ENCODE measurements at places on chromosomes 2 and 18. TPM values are rescaled to one million over a fixed set of nuclear protein-coding genes. Genes with fewer than 3 reads are reported as not detected.

UGT1A5 gene
- polyA plus RNA-seq = not detected

GRCh38 chr2:96148410-96149217 is 3.4 kb upstream of the DUSP2 start:
- no peak for DNase-seq

DNA sequence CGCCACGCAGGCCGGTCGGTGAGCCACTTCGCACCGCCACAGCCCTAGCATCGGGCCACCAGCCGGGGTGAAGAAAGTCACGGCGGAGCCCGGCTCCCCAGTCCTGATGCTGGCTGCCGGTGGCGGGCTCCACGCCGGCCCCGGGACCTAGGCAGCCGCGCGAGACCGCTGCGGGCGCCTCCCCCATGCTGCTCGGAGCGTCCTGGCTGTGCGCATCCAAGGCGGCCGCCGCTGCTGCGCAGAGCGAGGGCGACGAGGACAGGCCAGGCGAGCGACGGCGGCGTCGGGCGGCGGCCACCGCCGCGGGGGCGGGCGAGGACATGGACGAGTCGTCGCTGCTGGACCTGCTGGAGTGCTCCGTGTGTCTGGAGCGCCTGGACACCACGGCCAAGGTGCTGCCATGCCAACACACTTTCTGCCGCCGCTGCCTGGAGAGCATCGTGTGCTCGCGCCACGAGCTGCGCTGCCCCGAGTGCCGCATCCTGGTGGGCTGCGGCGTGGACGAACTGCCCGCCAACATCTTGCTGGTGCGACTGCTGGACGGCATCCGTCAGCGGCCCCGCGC is 433 bp downstream of the SH3RF3 start:
- DNase-seq = no peak

- no peak for DNase-seq
Observed at GRCh38 chr2:236167297-236168109, 683 bp downstream of the GBX2 start.

TCF23 gene
- 0.79 TPM for polyA plus RNA-seq

FBXO41 gene
- 1.8 TPM for polyA plus RNA-seq

NMUR1 gene
- 0.54 TPM for polyA plus RNA-seq

DNA sequence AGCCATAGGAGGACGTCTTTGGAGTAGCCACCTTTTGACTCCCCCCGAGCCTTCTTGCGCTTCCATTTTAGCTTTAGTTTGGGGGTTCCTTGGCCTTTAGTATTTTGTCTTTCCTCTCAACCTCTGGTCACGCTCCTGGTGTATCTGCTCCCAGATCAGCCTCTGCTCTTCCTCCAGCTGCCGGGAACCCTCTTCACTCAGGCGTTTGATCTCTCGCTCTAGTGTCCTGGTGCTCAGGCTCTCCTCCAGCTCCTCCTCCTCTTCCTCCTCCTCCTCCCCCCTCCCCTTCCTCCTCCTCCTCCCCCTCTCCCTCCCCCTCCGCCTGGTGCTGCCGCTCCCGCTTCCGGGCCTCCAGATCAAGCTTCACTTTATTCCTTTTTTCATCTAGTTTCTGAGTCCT is 1082.3 kb upstream of the TMEFF2 start:
- DNase-seq = no peak

DNA sequence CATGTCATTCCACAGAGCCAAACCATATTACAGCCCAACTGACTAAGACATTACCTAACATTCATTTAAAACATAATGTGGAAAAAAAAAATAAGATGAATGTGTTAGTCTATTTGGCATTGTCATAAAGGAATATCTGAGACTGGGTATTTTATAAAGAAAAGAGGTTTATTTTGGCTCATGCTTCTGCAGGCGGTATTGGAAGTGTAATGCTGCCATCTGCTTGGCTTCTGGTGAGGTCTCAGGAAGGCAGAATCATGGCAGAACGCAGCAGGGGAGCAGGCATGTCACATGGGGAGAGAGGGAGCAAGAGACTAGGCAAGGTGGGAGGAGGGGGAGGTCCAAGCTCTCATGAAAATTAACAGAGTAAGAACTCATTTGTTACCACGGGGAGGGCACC is 504.8 kb upstream of the LRATD1 start:
- DNase-seq = no peak
